Right atrium auricular region (tissue), 2 donors: ENCODE measurements at places on chromosomes 7 and 10. TPM values are rescaled to one million over a fixed set of nuclear protein-coding genes. Genes with fewer than 3 reads are reported as not detected.

DNA sequence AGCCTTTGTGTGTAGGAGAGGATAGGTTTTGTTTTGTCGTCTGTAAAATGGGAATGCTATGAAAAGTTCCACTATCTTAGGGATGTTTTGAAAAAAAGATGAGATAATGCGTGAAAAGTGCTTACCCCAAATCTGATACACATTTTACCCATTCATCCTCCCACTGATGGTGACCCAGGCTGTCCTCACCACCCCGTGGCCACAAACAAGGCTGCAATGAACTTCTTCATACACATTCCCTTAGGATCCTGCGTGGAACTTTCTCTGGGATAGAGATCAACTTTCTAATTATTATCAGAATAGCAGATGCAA, 399 bp upstream of the OGDHL start:
- H3K4me3 ChIP-seq: no peak overlapping the region
- no peaks in the 10 kb centered on the region for H3K27me3 ChIP-seq
- peaks cover 12% of the 10 kb centered on the region for H3K4me1 ChIP-seq
- no peak overlapping the region for H3K27ac ChIP-seq
- H3K36me3 ChIP-seq: no peaks in the 10 kb centered on the region
- no peak for DNase-seq

DNA sequence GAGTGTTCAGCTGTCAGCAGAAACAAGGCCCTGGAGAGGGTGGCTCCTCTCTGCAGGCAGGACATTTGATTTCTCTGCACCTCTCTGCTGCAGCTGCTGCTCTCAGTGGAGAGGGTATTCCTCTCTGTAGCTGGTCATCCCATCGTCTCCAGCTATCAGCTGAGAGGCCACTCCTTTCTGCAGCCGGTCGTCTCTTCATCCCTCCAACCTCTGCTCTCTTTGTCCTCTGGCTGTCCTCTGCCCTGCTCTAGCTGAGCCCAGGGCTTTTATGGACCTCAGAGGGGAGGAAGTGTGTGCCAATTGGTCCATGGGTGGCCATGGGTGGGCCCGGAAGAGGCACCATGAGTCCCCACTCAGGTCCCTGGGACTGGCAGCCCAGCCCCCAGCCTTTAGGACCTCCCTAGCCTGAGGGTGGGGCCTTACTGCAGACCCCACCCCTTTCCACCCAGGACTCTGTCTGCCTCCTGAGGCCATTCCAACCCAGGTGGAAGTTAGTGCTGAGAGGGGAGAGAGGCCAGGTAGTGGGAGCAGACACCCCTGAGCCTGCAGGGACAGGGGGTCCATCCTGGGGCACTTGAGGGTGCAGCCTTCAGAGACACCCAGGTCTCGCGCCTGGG, 26.2 kb upstream of the CDCA7L start:
- DNase-seq: no peak
- no peak overlapping the region for H3K4me3 ChIP-seq
- no peak overlapping the region for H3K27ac ChIP-seq
- H3K36me3 ChIP-seq: no peaks in the 10 kb centered on the region
- H3K27me3 ChIP-seq: no peaks in the 10 kb centered on the region
- no peaks in the 10 kb centered on the region for H3K4me1 ChIP-seq

GRCh38 chr10:55929291-55929690, 431.8 kb downstream of the ZWINT start:
- H3K4me3 ChIP-seq: no peak overlapping the region
- H3K27ac ChIP-seq: no peak overlapping the region
- no peaks in the 10 kb centered on the region for H3K27me3 ChIP-seq
- H3K4me1 ChIP-seq: no peaks in the 10 kb centered on the region
- no peaks in the 10 kb centered on the region for H3K36me3 ChIP-seq
- DNase-seq: no peak

GRCh38 chr7:111846898-111847297, 284.6 kb upstream of the IMMP2L start:
- H3K27ac ChIP-seq: no peak overlapping the region
- H3K4me1 ChIP-seq: no peaks in the 10 kb centered on the region
- H3K36me3 ChIP-seq: peaks cover 18% of the 10 kb centered on the region
- no peaks in the 10 kb centered on the region for H3K27me3 ChIP-seq

DNA sequence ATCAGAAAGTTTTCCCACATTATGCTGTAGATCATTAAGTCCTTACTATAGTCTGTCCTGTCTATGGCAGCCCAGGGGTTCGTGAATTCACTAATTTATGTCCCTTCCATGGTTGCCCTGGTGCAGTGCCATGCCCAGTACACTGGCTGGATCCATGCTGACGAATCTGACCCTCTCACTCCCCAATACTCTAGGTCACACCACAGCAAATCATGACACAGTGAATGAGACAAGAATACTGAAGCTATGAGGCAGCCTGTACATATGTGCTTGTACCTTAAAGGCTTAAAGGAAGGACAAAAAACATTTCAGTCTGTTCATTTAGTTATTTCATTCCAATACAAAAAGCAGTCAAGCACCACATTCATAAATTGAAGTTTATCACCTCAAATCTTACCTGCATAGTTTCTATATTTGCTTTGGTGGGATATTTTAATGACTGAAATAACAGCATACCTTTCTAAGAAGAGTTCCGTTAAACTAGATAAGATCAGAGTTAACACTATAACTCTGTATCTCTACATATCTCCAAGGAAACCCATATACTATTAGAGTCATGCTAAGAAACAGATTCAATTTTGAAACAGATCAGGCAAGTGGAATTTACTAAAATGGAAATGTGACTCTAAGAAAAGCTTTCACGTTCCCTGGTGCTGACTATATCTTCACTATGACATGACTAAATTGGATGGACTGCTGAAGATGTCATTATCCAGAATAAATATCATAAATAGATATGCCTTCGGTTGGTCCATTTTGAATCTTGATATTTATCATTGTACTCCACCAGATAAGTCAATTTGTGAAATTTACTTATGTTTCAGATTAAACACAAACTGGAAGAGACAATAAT, 36.7 kb downstream of the OSBPL3 start:
- no peaks in the 10 kb centered on the region for H3K36me3 ChIP-seq
- H3K27me3 ChIP-seq: no peaks in the 10 kb centered on the region
- H3K27ac ChIP-seq: no peak overlapping the region
- no peak overlapping the region for H3K4me3 ChIP-seq

DNA sequence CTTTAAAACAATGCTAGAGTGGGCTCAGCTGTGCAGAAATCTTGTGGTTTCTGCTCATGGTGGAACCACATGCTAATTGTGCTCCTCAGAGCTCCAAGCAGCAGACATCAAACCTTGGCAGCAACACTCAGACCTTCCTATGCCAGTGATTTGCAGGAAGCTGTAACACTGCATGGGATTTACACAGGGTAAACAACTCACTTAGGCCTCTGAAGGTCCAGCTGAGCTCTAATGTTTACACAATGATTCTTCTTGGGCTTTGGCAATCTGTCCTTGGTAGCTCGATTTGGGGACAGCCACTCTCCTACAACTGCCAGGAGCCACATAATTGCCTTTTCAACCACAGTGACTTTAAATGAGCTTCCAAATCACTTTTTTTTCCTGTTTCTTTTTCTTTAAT, 97.7 kb upstream of the PDLIM1 start:
- peaks cover 73% of the 10 kb centered on the region for H3K36me3 ChIP-seq
- H3K27me3 ChIP-seq: no peaks in the 10 kb centered on the region
- no peak for DNase-seq
- H3K4me3 ChIP-seq: no peak overlapping the region
- peak overlapping the region; percentile 95 for H3K27ac ChIP-seq
- H3K4me1 ChIP-seq: no peaks in the 10 kb centered on the region

GRCh38 chr7:148620749-148621359, 30.3 kb downstream of the C7orf33 start:
- H3K36me3 ChIP-seq: no peaks in the 10 kb centered on the region
- H3K27ac ChIP-seq: no peak overlapping the region
- no peaks in the 10 kb centered on the region for H3K4me1 ChIP-seq
- no peaks in the 10 kb centered on the region for H3K27me3 ChIP-seq
- no peak for DNase-seq

DNA sequence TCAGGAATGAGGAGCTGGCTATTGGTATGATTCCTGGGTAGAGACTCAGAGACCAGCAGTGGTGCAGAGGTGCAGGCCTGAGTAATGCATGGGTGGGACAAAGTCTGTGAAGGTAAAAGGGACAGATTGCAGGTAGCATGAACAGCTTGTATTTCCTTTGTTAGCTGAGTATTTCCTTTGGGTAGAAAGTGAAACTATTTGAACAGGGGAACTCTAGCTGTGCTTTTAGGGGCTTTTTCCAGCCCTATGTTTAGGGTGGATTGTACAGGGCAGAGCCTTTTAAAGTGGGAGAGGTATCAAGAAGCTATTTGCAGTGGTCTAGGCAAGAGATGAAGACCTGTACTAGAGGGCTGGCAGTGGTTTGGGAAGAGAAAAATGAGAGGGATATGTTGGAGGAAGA, 739.9 kb downstream of the REEP3 start:
- no peak for DNase-seq
- no peak overlapping the region for H3K4me3 ChIP-seq
- no peak overlapping the region for H3K27ac ChIP-seq
- H3K36me3 ChIP-seq: no peaks in the 10 kb centered on the region
- no peaks in the 10 kb centered on the region for H3K27me3 ChIP-seq
- H3K4me1 ChIP-seq: no peaks in the 10 kb centered on the region

- DNase-seq: no peak
- no peaks in the 10 kb centered on the region for H3K4me1 ChIP-seq
- H3K36me3 ChIP-seq: no peaks in the 10 kb centered on the region
- no peak overlapping the region for H3K4me3 ChIP-seq
Observed at GRCh38 chr7:142482891-142483658, 225.2 kb upstream of the PRSS58 start.

DNA sequence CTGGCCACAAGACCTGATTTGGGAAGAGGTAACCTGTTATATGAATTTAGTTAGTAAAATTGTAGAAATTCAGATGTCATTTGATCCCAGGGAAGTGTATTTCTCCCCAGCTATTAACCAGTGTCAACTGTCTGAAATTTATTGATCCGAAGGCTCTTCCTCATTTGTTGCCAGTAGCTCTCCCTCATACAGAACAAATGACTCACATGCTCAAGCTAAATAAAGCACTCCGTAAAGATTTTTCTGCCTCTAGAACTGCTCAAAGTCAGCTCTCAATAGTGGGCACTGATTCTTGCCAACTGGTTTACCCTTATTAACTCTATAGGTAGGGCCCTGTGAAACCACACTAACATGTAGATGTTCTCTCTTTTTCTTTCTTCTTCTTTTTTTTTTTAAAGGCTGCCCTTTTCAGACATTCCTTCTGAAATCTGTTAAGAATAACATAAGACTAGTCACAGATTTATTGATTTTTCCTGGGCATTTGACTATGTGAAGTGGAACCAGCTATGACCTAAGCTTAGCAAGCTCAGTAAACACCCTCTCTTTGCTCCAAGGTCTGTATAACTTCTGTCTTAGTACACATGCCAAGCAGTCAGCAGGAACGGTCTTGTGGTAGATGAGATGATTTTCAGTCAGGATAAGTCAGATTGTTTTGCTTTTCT, 21.8 kb downstream of the RPA3 start:
- H3K4me1 ChIP-seq: no peaks in the 10 kb centered on the region
- H3K4me3 ChIP-seq: no peak overlapping the region
- no peak for DNase-seq
- H3K36me3 ChIP-seq: no peaks in the 10 kb centered on the region
- peak overlapping the region; percentile 39 for H3K27ac ChIP-seq

- peaks cover 11% of the 10 kb centered on the region for H3K4me1 ChIP-seq
- no peak overlapping the region for H3K27ac ChIP-seq
- H3K36me3 ChIP-seq: no peaks in the 10 kb centered on the region
- DNase-seq: no peak
Observed at GRCh38 chr7:141511316-141511675, 39.9 kb upstream of the AGK start.

GRCh38 chr10:43861966-43862751, 213.5 kb upstream of the ZNF32 start:
- H3K27me3 ChIP-seq: no peaks in the 10 kb centered on the region
- H3K4me1 ChIP-seq: peaks cover 33% of the 10 kb centered on the region
- H3K27ac ChIP-seq: no peak overlapping the region

- H3K36me3 ChIP-seq: no peaks in the 10 kb centered on the region
- H3K4me1 ChIP-seq: no peaks in the 10 kb centered on the region
- no peak overlapping the region for H3K4me3 ChIP-seq
Observed at GRCh38 chr10:46250481-46250880, 36.3 kb upstream of the ANTXRL start.

GRCh38 chr7:149683181-149683580, 90.2 kb downstream of the ZNF467 start:
- H3K27ac ChIP-seq: no peak overlapping the region
- no peak overlapping the region for H3K4me3 ChIP-seq
- H3K27me3 ChIP-seq: no peaks in the 10 kb centered on the region
- no peaks in the 10 kb centered on the region for H3K36me3 ChIP-seq
- no peaks in the 10 kb centered on the region for H3K4me1 ChIP-seq
- no peak for DNase-seq

DNA sequence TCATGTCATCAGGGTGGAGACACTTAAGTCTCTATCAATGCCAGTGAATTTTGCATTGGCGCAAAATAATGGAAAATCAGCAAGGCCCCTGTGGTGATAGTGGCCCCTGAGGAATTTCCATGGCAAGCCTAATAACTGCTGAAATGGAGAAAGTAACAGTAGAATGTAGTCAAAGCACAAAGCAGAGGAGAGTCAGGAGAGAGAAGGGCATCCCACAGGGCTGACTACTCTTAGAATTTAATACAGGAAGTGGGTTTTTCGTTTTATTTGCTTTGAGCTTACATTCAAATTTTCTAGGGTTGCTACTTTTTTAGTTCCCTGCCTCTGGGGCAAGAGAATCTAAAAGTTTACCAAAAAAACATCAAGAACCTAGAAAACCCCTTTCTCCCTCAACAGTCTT, 39.0 kb downstream of the BZW2 start:
- no peak for DNase-seq
- H3K27me3 ChIP-seq: no peaks in the 10 kb centered on the region
- no peak overlapping the region for H3K27ac ChIP-seq
- no peaks in the 10 kb centered on the region for H3K4me1 ChIP-seq
- no peak overlapping the region for H3K4me3 ChIP-seq
- peaks cover 72% of the 10 kb centered on the region for H3K36me3 ChIP-seq

DNA sequence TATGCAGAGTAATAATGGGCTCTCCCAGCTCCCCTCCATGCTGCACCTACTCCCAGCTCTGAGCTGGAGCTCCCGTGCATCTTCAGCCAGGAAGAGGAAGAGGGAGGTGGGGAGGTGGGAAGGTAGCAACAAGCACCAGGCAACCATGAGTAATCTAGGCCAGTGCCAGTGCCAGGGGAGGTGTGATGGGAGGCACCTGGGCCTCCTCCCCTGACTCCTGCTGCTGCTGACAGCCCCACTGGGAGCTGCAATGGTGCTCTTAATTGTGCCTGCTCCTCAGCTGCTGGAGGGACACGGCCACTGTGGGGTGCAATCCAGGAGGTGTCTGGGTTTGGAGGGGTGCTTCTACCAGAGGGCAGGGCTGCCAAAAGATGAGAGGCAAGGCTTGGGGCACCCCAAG, 243.0 kb downstream of the PLXNA4 start:
- H3K27me3 ChIP-seq: no peaks in the 10 kb centered on the region
- H3K27ac ChIP-seq: peak overlapping the region; percentile 50
- no peaks in the 10 kb centered on the region for H3K36me3 ChIP-seq
- peaks cover 27% of the 10 kb centered on the region for H3K4me1 ChIP-seq

AKR1C4 gene
- not detected for total RNA-seq

AKR1D1 gene
- total RNA-seq: not detected

NFE2L3 gene
- 1.8 TPM for total RNA-seq

GIMAP6 gene
- 21.5 TPM for total RNA-seq

BUD23 gene
- total RNA-seq: 60.9 TPM

ANKRD61 gene
- total RNA-seq: not detected

IL6 gene
- total RNA-seq: 3.6 TPM

TWIST1 gene
- total RNA-seq: 6.2 TPM

NUDT13 gene
- 0.90 TPM for total RNA-seq

CD36 gene
- total RNA-seq: 1,029 TPM

CALML5 gene
- not detected for total RNA-seq

PLEKHA8 gene
- 2.0 TPM for total RNA-seq

PITX3 gene
- 0.28 TPM for total RNA-seq
